Smooth muscle cell of the coronary artery (primary cell): ENCODE measurements at places on chromosomes 3 and 15. TPM values are rescaled to one million over a fixed set of nuclear protein-coding genes. Genes with fewer than 3 reads are reported as not detected.

Gene RARRES1
- 2.9 and 9.0 TPM in 2 replicates for total RNA-seq

Gene NUSAP1
- 3.6 and 13.5 TPM in 2 replicates for total RNA-seq

Gene ANKUB1
- not detected in 2 replicates for total RNA-seq

Gene TRPM1
- not detected in 2 replicates for total RNA-seq

Gene CLRN1
- total RNA-seq, result not detected in 2 replicates
